ENCODE measurements at places on chromosomes 3 and 15.

GRCh38 chr3:157091083-157091833, 68.7 kb downstream of the CCNL1 start:
- no peak for DNase-seq

DNA sequence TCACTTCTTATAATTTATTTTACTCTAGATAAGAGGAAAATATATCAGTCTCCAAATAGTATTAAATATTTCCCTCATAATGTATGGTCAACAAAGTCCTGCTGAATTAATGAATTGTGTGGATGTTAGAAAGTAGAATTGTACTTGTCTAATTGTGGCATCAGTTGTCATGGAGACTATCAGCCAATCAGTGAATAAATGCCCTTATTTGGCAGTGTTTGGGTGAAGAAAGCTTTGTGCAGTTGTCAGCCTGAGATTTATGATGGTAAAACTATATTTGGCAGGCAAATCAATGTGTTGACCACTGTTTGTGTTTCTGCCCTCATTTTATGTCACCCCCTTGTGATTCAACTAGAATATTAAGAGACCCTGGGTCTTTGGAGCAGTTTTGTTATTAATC, 293.6 kb upstream of the MDFIC2 start:
- DNase-seq, result no peak

DNA sequence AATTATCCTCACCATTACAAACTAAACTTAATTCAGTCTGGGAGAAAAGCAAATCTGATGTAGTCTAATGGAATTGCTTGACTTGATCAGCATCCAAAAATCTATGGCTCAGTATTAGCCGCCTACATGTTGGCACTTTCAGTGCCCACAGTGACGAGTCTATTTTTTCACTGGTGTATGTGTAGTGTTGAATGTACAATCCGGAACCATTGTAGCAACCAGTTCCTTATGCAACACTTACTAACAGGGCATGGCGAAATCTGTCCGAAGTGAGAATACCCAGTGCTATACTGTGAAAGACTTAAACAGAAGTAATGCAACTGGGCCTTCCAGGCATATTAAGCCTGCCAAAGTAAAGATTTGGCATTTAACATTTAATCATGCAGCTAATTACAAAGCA, 18.6 kb downstream of the LRRN1 start:
- no peak for DNase-seq

DNA sequence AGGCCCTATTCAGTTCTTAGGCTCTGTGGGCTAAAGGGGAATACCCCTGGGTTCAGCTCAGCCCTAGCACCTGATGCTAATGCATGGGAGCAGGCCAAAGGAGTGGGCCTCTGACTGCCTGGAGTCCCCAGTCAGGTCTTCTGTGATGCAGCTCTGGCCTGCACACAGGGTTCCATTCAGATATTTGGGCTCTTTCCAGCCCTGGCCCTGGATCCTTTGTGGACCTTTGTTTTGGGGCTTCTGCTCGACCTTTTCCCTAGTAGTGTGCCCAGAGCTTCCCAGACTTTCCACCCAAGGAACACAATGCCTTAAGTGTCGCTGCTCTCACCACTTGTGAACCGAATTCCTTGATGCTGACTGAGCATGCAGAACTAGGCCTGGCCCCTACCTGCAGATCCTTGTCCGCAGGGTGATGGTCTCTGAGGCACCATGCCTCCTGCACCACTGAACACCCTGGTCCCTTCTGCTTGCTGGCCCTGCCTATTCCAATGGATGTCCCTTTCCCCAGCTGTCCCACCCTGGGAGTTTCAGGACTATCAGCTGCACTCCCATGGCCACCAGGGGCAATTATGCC, 5.1 kb downstream of the SEC13 start:
- DNase-seq, result no peak

- no peak for DNase-seq
Measured at GRCh38 chr15:66854012-66854965, 152.3 kb downstream of the SMAD6 start.

DNA sequence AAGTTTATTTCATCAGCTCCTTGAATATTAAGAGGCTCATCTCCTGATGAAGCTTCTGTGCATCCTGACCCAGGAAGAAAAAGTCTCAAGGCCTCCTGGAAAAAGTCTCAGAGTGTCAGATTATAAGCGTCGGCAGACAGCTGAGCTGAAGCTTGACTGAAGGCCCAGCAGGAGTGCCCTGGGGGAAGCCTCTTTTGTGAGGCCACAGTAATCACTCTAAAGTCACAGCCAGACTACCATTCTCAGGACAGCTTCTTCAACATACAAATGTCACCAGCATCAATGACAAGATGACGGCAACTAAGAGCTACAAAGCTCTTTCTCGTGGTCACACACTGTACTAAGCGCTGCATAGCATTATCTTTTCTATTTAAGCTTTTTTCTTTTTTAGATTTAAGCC, 72.7 kb upstream of the LRRN1 start:
- no peak for DNase-seq

DNA sequence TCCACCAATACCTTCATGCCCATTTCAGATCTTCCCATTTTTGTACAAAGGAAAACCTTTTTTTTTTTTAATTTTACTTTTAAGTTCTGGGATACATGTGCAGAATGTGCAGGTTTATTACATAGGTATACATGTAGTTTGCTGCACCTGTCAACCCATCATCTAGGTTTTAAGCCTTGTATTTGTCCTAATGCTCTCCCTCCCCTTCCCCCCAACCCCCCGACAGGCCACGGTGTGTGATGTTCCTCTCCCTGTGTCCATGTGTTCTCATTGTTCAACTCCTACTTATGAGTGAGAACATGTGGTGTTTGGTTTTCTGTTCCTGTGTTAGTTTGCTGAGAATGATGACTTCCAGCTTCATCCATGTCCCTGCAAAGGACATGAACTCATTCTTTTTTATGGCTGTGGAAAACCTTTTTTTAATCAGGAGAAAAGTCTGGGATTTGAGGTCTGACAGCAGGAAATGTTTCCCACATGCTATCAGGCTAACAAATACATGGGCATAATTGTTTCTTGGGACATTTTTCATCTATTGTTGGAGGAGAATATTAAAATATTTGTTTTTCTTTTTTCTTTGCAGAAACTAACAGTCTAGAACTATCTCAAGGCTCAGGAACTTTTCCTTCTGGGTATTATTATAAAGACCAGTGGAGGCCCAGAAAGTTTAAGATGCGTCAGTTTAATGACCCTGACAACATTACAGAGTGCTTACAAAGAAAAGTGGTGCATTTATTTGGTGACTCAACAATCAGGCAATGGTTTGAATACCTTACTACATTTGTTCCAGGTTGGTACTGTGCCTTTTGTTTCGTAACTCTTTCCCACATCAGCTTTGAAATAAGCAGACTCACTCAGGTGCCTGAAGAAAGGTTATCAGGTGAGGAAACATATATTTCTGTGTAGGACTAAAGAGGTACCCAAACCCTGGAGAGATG, 32.8 kb upstream of the NFKBIZ start:
- no peak for DNase-seq

GRCh38 chr15:82934100-82934880, 18.2 kb downstream of the HOMER2 start:
- no peak for DNase-seq

DNA sequence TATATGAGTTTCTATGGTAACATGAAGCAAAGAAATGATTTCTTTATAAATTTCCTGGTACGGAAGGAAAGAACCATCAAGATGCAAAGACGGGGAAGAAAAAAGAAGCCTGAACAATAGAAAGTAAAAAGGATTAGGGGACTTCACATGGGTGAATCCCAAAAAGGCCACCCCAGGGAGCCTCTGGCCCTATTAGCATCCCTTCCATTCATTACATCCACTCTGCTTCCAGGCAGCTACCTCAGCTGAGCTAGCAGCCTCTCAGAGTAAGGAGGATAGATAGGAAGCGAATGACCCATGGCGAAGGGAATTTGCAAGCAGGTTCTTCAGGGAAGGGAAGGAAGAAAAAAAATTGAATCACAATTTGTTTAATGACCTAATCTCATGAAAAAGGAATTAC, 81.6 kb downstream of the GABRB3 start:
- DNase-seq, result no peak

GRCh38 chr3:152277198-152277597, 8.5 kb downstream of the MBNL1 start:
- no peak for DNase-seq

DNA sequence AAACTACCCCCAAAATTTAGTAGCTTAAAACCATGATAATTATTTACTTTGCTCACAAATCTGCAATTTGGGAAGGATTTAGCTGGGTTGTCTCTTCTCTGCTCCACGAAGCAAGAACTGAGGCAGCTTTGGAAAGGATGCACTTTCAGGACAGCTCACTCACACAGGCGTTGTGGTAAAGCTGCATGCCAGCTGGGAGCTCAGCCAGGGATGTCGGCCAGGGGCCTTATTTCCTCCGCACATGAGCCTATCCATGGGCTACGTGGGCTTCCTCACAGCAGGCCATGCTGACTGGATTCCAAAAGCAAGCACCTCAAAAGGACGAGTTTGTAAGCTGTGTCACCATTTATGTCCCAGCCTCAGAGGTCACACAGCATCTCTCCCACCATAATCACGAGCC, 301.3 kb upstream of the IGF1R start:
- DNase-seq, result no peak

DNA sequence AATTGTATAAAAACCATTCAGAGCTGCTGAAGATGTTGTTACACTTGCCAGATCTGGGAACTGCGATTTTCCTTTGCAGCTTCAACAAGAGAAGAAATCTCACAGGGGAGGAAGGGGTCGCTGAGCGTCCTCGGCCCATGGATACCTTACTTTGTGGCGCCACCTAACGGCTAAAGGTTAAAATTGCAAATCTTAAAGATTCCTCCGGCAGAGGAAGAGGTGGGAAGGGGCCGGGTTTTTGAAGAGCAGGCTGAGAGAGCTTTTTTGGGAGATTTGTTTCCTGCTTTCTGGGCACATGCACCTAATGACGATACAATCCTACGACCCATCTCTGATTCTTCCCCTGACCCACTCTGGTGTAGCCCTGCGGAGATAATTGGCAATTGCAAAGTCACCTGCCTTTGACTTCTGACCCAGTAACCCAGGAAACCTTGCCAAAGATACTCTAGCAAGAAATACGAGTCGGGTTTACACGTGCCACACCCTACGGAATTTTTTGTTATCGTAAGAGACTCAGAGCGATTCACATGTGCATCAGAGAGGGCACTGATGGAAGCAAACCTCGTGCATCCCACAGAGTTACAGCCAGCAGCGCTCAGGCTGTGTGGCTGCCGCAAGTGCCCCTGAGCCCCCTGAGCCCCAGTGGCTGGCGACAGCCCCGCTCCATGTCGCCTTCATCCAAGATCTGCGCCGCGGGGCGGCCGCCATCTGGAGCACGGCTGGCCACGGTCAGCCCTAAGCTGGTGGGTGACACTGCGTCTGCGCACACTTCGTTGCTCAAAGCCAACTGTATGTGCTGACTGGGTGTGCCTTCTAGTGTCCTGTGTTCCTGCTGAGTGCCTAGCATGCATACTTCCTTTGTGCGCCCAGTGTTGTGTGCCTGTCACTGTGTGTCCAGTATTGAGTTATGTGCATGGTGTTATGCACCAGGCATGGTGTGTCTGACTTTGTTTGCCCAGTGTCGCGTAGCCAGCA, 55.2 kb upstream of the CHRNA7 start:
- DNase-seq, result peak; percentile 38

DNA sequence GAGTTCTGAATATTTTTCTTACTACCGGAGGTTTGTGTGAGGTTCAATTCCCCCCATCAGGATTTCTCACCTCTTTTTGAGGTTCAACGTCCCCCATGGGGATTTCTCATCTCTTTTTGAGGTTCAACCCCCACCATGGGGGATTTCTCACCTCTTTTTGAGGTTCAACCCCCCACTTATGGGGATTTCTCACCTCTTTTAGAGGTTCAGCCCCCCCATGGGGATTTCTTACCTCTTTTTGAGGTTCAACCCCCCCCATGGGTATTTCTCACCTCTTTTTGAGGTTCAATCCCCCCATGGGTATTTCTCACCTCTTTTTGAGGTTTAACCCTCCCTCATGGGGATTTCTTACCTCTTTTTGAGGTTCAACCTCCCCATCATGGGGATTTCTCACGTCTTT, 26.3 kb downstream of the NDUFB4 start:
- no peak for DNase-seq

DNA sequence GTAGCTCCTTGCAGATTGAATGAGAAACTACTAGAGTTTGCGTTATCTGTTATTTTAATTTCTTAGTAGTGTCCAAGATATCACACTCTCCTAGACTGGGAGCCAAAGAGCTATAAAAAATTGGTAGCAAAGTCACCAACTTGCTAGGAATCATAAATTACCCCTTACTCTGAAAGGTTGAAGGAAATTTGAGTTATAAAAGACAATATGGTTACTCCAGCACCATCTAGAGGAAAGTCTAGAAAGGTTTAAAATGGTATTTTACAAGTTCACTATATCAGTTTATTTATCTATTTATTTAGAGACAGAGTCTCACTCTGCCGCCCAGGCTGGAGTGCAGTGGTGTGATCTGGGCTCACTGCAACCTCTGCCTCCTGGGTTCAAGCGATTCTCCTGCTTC, 121.6 kb downstream of the RBPMS2 start:
- DNase-seq, result peak; percentile 17

- no peak for DNase-seq
Measured at GRCh38 chr3:172739462-172739861, 11.1 kb upstream of the ECT2 start.

DNA sequence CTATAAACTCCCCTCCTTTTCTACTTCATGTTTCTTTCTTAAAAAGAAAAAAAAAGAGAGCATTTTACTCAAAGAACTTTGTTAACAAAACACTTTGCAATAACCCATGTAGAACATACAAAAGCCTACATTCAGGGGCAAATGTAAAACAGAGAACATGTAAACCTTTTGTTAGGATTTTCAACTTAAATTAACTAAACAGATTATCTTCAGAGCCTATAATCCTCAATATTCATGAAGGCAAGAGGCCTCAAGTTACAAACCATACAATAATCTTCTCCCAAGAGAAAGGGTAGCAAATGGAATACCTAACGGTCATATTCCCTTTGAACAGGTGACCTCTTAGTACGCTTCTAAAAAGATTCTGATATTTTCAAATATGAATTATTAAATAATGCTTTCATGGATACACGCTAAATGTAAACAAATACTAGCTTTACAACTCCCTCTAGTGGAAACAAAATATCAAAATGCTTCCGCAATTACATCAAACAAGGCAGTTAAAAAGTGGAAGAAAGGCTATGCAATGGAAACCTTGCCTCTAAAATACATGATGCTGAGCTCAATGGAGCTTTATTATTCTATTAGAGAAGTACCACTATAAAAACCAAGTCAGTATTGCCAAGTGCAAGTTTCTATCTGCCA, 9.9 kb downstream of the CEP152 start:
- peak; percentile 33 for DNase-seq

- DNase-seq, result no peak
Measured at GRCh38 chr15:79779746-79780145, 117.1 kb downstream of the MTHFS start.

DNA sequence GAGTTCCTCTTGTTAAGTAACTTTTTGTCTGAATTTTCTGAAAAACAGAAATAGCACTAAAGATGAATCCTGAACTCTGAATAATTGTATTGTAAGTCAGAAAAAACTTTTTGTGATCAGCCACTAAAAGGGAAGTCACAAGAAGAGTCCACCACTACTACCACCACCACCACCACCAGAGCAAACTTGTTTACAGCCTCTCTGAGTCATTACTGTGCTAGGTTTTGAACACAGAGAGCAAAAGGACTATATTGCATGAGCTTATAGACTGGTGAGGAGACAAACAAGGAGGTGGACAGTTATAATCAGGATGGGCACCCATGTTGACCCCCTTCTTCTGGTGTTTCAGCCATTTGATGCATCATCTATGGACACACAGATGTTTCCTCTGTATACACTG, 141.7 kb downstream of the IL5RA start:
- no peak for DNase-seq

GRCh38 chr15:55221090-55222011, 24.6 kb upstream of the RSL24D1 start:
- DNase-seq, result peak; percentile 27
